ENCODE measurements at places on chromosomes 2 and 18.
A peak's percentile ranks its signal among the peaks of the same experiment; 100 is the strongest.

- no peak for DNase-seq
These were observed 10.0 kb downstream of the MAPK4 start for GRCh38 chr18:50569930-50570329.

GRCh38 chr2:73253901-73254300 lies 19.8 kb downstream of the CCT7 start:
- no peak for DNase-seq

DNA sequence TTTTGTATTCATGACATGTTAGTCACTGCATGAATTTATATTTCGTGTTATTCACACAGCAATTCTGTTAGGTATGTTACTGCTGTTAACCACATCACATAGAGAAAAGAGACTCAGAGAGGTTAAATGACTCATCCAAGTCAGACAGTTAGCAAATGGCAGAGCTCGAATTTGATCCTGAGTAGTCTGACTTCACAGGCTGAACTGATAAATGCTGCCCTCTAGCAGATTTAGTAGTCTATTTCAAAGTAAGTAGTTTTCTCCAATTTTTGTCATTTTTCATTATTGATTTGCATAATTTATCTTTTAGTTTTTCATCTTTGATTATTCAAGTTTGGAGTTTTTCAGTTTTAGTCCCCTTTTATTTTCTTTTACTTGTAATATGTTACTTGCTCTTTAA lies 58.3 kb downstream of the WDR7 start:
- peak; percentile 83 for DNase-seq

DNA sequence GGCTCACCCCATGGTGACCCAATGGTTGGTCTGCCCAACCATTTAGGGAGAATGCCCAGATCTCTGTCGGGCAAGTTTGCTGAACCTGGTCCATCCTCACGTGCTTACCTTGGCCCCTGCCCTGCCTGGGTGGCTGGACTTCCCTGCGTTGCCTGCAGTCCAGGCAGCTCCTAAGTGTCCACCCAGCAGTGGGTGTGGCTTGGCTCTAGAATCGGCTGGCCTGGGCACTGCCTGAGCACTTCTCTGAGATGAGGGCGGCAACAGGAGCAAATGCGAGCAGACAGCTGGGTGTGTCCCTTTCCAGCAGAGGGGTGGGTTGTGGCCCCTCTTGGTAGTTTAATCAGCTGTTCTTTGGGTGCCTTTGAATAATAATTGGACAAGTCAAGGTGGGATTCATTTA lies 11.3 kb downstream of the PCARE start:
- no peak for DNase-seq

DNA sequence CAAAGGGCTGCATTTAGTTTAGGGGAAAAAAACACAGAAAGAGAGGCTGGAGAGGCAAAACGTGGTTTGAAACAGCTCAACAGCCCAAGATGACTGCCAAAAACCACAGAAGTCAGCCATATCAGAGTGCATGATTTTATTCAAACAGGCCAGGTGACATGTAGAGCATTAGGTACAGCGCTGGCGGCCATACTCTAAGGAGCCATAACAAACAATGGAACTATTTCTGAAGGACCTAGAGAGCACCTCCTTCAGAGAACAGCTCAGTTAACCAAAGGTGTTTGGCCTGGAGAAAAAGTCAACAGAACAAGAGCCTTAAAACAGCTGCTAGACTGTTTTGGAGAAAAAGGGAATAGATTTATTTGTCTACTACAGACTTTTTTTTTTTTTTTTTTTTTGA lies 2.6 kb downstream of the THADA start:
- no peak for DNase-seq

Measured in RPMI7951 (cell line).